Stimulated activated CD4-positive, alpha-beta T cell treated with anti-CD3 and anti-CD28 coated beads, Interleukin-2, amount 100 ng/mL, for 48 hours (primary cell): ENCODE measurements at places on chromosomes 1 and 21.
A peak's percentile ranks its signal among the peaks of the same experiment; 100 is the strongest.

DNA sequence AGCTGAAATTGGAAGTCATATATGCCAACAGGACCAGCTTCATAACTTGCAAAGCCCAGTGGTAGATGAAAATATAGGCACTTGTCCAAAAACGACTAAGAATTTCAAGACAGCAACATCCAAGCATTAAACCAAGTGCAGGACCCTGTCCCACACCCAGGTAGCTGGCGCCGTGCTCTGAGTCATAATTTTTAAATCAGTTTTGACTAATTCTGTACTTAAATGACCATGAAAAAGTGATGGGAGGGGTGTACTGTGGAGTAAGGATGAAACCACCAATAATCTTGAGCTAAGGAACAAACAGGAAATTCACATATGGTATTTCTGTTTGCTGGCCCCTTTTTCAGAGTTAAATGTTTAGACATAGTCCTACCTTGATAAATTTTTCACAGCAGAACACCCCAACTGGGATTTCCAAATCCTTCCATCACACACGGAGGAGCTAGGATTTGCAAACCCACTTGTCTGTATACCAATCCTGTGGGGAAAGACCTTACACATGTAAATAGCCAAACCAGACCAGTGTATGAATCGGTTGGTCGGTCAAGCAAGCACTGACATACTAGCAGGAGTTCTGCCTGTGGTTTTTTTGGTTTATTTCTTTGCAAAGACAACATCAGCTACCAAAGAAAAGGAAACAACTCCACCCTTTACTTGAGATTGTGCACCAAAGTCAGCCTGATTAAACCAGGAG, 235.7 kb upstream of the RAB4A start:
- DNase-seq, result no peak

GRCh38 chr21:41634858-41635257, 126.9 kb upstream of the TMPRSS2 start:
- DNase-seq, result no peak

- peak; percentile 29 for DNase-seq
Observed at GRCh38 chr1:201982623-201983379, at the start of gene RNPEP. TSS of gene RNPEP (plus strand) at chr1:201982648. CDS start at chr1:201982667, 19 bp downstream.

DNA sequence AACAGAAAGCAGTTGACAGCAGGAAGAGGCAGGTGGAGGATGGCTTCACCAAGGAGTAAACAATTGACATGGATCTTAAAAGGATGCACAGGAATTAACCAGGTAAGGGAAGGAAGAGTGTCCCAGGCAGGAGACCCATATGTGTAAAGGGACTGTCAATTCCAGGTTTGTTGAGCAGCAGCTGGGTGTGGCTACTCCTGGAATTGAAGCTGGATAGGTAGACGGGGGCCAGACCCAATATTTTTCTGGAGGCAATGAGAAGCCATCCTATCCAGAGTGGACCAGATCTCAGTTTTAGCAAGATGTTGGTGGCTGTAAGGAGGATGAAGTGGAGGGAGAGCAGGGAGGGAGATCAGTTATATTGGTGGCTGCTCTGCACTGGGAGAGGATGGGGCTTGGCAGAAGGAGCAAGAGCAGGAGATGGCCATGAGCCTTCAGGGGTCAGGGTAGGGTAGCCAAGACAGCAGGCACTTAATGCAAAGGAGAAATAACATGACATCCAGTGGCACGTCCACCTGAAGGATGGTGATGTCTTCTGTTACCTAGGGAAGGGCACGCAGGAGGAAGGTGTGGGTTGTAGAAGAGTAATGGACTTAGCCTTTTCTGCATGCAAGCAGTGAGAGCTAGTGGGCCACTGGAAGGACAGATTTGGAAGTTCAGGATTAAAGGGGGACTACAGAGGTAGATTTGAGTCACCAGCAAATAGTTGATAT, 146.7 kb upstream of the HMGB4 start:
- no peak for DNase-seq

GRCh38 chr21:22961258-22961657, 1963.0 kb downstream of the NCAM2 start:
- DNase-seq, result no peak
